ENCODE measurements at places on chromosomes 1 and 21. TPM values are rescaled to one million over a fixed set of nuclear protein-coding genes. Genes with fewer than 3 reads are reported as not detected.

The AK5 gene
- total RNA-seq, result 0.38 TPM

The TEDDM1 gene
- total RNA-seq, result not detected

The HSD3B1 gene
- not detected for total RNA-seq

The EPHA8 gene
- not detected for total RNA-seq

The CELA3B gene
- not detected for total RNA-seq

The TCHHL1 gene
- not detected for total RNA-seq

The APOBEC4 gene
- total RNA-seq, result not detected

The RAB7B gene
- total RNA-seq, result 10.3 TPM

The CACHD1 gene
- 24.3 TPM for total RNA-seq

The GNG12 gene
- 161 TPM for total RNA-seq

The TFF3 gene
- total RNA-seq, result not detected

Data from subcutaneous adipose tissue (tissue), 4 donors.